ENCODE measurements at places on chromosomes 7 and 10. TPM values are rescaled to one million over a fixed set of nuclear protein-coding genes. Genes with fewer than 3 reads are reported as not detected.

The C10orf62 gene
- not detected for total RNA-seq

The IQUB gene
- total RNA-seq = 0.84 TPM

The PRKAG2 gene
- 11.1 TPM for total RNA-seq

The ACSL5 gene
- total RNA-seq = not detected

The CLRN3 gene
- total RNA-seq = 0.12 TPM

The FLNC gene
- 23.7 TPM for total RNA-seq

The KIF11 gene
- total RNA-seq = 128 TPM

The MYH16 gene
- total RNA-seq = not detected

The INMT gene
- total RNA-seq = 5.0 TPM

The OR13A1 gene
- 1.5 TPM for total RNA-seq

The SERPINE1 gene
- total RNA-seq = not detected

The SBDS gene
- total RNA-seq = 23.6 TPM

The ADAM22 gene
- total RNA-seq = 10.7 TPM

The GPRIN2 gene
- total RNA-seq = 6.9 TPM

The C10orf105 gene
- total RNA-seq = 0.39 TPM

The SVOPL gene
- 0.09 TPM for total RNA-seq

The LEP gene
- total RNA-seq = not detected

All from neural progenitor cell (in vitro differentiated cells).